Neural crest cell (in vitro differentiated cells): ENCODE measurements at places on chromosomes 1 and 21.

- no peak for DNase-seq
These were observed 71.8 kb upstream of the PKN2 start for GRCh38 chr1:88612292-88612691.

- no peak for DNase-seq
These were observed 155.0 kb downstream of the PIGK start for GRCh38 chr1:77064246-77064645.

DNA sequence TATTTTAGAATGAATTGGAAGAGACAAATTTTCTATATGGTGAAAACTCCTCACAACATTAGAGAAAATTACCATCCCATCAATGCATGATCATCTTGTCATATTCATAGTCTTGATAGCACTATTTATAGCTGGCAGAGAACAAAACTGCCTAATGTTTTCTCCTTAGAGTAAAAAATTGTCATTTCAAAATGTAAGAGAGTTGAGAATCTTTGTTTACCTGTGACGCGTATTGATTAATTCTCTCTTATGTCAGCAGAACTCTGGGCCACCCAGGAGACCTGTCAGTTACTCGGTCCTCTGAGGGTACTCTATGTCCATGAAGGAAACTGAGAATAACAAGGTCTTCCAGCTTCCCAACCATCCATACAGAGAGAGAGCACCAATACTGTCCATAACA is 381.4 kb upstream of the ZP4 start:
- DNase-seq: no peak

DNA sequence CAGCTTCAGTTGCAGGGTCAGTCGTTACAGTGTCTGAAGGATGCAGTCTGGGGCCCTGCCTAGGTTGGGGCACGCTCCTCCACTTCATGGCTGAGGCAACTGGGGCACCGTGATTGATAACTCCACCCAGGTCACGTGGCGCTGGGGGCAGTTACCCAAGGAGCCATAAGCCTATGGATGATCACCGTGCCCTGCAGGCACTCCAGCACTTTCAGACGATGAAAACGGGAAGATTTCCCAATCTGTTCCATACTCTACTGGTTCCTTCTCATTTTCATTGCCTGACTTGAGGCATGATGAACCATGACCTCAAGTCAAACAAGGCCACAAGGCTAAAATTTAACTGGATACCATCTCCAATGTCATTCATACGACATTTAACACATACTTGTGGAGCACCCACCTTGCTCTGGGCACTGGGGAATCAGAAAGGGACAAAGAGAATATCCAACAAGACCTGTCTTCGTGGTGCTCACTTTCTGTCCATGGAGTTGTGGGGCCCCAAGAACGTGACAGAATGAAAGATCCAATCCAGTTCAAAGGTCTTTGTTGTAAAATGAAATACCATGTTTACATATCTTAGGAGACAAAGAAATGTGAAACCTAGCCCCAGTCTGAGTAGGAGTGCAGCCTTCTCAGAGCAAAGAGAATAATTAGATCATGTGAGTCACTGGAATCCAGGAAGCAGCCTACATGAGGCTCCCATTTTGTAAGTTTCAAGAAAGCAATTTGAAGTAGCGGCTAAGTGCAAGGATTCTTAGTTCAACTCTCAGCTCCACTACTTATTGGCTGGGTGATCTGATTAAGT is 39.4 kb upstream of the SPOCD1 start:
- no peak for DNase-seq

GRCh38 chr1:22676916-22677583 is 24.0 kb downstream of the C1QB start:
- DNase-seq: peak; percentile 18

- DNase-seq: no peak
These were observed 241.8 kb downstream of the NPHP4 start for GRCh38 chr1:5750186-5751162.

- no peak for DNase-seq
These were observed 44.5 kb downstream of the DDR2 start for GRCh38 chr1:162676750-162677149.

DNA sequence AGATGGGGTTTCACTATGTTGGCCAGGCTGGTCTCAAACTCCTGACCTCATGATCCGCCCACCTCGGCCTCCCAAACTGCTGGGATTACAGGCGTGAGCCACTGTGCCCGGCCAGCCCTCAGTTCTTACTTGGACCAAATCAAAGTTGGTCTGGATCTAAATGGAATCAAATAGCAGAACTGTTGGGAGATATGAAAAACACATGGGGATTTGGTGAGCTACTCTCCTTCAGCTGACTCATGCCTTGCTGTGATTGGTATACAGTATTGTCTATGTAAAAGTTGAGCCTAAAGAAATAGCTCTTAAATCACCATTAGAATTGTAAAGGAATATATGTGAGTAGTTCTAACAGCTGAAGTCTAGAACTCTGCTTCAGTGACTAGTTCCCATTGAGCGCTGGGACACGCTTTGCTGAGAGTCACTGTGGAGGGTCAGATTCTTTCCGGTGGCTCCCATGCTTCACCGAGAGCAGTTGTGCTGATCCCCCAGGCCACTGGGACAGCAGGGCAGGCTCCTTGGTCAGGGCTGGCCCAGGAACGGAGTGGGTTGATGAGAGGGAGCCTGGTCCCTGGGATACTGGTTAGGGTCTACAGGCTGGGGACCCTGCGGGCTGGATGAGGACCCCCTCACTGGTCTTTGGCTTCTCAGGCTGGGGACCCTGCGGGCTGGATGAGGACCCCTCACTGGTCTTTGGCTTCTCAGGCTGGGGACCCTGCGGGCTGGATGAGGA is 14.0 kb downstream of the PKNOX1 start:
- DNase-seq: no peak
